ENCODE measurements at places on chromosomes 16 and 17.
A peak's percentile ranks its signal among the peaks of the same experiment; 100 is the strongest.

DNA sequence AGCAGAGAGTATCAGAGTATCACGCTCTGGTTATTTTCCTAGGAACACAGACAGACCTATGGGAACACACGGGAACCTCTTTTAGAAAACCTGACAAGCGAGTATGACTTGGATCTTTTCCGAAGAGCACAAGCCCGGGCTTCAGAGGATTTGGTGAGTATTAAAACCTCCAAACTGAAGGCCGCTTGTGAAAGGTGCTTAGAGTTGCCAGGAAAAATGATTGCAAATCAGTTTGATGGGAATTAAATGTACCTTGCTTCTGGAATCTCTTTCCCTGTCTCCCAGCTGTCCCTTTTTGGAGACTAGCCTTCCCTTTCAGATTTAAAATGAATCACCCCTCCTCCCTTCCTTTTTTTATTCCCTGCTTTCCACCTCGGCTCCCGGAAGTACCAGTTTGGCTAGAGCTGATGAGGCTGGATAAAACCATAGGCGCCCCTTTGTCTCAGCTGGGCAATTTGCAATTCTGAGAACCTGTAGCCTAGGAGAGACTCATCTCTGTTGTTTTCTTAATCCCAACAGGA lies 27.3 kb downstream of the KAT7 start:
- no peak for DNase-seq

- no peak for DNase-seq
Measured at GRCh38 chr16:28136751-28137434, 73.4 kb upstream of the GSG1L start.

DNA sequence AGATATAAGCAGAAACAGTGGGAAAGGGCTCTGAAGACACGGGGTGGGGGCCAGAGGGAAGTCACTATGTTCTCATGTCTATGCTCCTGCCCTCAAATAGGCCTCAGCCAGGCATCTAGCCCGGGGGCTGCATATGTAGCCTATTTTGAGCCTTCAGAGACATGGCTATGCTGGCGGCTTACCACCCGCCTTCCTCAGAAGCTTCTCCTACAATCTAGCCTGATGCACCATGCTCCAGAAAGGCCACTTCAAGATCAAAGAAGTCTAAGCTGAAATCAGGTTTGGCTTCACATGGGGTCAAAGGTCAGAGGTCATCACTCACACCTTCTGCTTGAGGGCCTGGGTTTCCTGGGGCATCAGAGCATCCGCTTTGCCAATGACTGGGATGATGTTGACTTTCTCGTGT lies 1.6 kb downstream of the SEPTIN1 start:
- DNase-seq, result no peak

- no peak for DNase-seq
Measured at GRCh38 chr17:39667262-39667944, 850 bp upstream of the PNMT start.

- DNase-seq, result no peak
Measured at GRCh38 chr16:20944861-20945574, 44.4 kb downstream of the LYRM1 start.

GRCh38 chr16:69918241-69918640 lies 32.9 kb upstream of the CLEC18A start:
- no peak for DNase-seq

GRCh38 chr16:88940862-88941817 lies 35.9 kb downstream of the CBFA2T3 start:
- DNase-seq, result no peak

- DNase-seq, result peak; percentile 71
Measured at GRCh38 chr17:78717431-78717980, 64.6 kb downstream of the CYTH1 start.

DNA sequence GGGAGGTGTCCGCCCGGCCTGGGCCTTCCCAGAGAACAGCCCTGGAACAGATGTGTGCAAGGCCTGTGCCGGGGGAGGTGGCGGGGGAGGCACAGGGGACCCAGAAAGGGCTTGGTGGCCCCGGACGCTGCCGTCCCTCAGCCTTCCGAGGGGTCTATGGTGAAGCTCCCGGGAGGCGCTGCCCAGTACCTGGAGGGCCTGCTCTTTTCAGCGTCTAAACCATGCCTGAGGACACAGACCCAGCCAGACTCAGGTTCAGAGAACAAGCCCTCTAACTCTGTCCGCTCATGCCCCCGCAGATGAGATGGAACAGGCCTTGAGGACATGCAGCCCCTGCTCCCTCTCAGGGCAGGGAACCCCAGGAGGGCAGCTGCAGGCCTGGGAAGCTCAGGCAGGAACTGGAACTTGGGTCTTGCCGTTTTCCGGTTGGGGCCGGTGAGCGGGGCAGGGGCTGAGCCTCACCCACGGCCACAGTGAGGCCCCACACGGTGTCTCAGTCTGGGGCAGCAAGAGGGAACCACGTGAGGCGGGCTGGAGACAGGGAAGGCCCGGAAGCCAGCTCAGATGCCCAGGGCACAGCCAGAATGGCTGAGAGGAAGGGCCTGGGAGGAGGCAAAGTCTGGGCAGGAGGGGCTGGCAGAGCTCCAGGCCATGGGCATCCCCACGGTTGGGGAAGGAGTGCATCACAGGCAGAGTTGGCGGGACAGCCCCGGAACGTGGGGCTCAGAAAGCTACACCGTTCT lies 12.5 kb downstream of the SLC16A3 start:
- no peak for DNase-seq

GRCh38 chr16:1323296-1324239 lies 9.9 kb upstream of the BAIAP3 start:
- DNase-seq, result no peak

- no peak for DNase-seq
Measured at GRCh38 chr17:30921544-30922196, at the start of gene ADAP2. TSS of gene ADAP2 (plus strand) at chr17:30921945. CDS start at chr17:30922015, 70 bp downstream.

- no peak for DNase-seq
Measured at GRCh38 chr16:50644729-50645128, 36.4 kb downstream of the SNX20 start.

- DNase-seq, result no peak
Measured at GRCh38 chr17:82419540-82419939, 1.2 kb upstream of the OGFOD3 start.

- no peak for DNase-seq
Measured at GRCh38 chr16:79713609-79714309, 113.2 kb upstream of the MAF start.

- DNase-seq, result no peak
Measured at GRCh38 chr17:15397620-15398019, 56.2 kb upstream of the TEKT3 start.

DNA sequence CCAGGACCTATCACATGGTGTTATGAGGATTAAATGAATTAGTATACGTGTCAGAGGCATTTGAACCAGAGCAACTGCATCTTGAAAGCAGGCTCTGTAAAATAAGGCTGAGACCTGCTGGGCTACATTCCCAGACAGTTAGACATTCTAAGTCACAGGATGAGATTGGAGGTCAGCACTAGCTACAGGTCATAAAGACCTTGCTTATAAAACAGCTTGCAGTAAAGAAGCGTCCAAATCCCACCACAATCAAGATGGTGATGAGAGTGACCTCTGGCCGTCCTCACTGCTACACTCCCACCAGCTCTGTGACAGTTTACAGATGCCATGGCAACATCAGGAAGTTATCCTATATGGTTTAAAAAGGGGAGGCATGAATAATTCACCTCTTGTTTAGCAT lies 71.8 kb downstream of the IRF8 start:
- no peak for DNase-seq

GRCh38 chr17:40818343-40818732 lies 4.1 kb downstream of the KRT10 start:
- no peak for DNase-seq

GRCh38 chr16:48383009-48383876 lies 2.0 kb downstream of the SIAH1 start:
- no peak for DNase-seq

- no peak for DNase-seq
Measured at GRCh38 chr16:1385232-1385631, 29.3 kb downstream of the UNKL start.

DNA sequence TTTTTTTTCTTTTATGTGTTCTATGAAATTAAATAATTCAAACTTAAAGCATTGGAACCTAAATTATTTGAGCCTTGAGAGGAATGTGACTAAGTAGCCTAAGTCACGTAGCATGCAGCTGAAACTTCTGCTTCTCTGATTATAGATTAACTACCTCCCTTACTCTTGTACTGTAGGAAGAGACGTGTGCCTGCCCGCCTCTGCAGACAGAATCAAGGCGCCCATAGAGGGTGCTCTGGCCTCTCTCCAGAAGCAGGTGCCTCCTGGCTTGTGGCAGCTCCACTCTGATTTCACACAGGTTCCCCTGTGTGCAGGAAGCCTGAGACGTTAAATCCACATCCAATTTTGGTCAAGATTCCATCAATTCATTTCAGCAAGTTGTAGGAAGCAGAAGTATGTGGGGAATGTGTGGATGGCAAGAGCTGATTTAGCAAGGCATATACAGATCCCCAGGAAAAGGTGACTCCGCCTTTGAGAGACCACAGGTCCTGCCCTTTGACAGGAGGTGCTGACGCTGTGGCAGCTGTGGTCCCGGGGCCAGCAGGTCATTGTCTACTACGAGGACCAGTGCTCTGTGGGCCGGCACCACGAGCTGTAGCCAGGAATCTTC lies 1418.8 kb downstream of the CDH11 start:
- DNase-seq, result no peak

- DNase-seq, result no peak
Measured at GRCh38 chr16:54936201-54936978, 5.7 kb downstream of the IRX5 start.

- DNase-seq, result no peak
Measured at GRCh38 chr17:38617967-38618760, 12.4 kb upstream of the SRCIN1 start.

GRCh38 chr17:27233059-27233458 lies 60.9 kb upstream of the WSB1 start:
- DNase-seq, result no peak

DNA sequence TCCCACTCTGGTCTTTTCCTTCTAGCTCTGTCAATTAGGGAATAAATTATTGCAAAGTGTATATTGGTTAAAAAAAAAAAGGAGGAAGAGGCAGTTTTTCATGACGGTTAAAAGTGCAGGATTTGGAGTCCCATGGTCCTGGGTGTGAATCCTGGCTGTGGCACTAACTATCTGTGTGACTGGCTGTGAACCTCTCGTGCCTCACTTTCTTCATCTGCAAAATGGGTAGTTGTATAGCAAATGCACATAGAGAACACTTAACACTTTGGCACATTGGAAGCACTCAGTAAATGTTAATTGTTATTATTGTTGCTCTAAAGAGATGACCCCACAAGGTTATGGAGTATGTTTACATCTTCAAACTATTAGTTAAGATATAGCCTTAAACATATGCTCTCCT lies 10.5 kb upstream of the KRT23 start:
- DNase-seq, result no peak

GRCh38 chr16:15757077-15757386 lies 99.8 kb downstream of the MYH11 start:
- DNase-seq, result no peak

DNA sequence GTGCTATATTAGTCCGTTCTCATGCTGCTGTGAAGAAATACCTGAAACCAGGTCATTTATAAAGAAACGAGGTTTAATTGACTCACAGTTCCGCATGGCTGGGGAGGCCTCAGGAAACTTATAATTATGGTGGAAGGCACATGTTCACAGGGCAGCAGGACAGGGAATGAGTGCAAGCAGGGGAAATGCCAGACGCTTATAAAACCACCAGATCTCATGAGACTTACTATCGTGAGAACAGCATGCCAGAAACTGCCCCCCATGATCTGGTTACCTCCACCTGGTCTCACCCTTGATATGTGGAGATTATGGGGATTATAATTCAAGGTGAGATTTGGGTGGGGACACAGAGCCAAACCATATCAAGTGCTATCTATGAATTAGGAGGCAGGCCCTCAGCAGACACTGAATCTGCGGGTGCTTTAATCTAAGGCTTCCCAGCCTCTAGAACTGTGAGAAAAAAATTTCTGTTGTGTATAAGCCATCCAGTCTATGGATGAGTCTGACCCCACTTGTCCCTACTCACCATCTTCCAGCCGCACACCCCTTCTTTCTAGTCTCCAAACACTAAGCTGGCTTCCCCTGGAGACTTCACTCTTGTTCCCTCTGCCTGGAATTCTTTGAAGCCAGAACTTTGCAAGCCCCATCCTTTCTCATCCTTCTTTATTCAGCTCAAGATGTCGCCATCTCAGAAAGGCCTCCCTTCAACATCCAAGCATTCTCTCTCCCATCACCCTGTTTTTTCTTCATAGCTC lies 772 bp upstream of the NUP93 start:
- no peak for DNase-seq

GRCh38 chr16:77589071-77589765 lies 133.1 kb upstream of the NUDT7 start:
- no peak for DNase-seq

DNA sequence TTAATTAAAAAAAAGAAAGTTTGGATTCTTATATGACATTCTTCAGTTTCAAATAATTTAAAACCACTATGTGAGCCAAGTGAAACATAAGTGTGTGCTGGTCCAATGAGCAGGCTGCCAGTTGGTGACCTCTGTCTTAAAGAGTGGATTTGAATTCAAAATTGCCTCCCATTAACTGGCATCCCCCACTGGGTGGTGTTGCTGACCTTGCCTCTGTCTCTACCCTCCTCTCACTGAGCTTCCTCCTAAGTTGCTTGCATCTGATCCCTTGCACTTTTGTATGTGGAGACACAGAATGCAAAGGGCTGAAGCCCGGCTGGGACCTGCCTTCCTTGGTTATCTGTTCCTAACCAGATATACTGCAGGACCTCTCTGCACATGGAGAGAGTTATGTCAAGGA lies 160.6 kb downstream of the CYLD start:
- DNase-seq, result no peak

- no peak for DNase-seq
Measured at GRCh38 chr16:11085916-11086315, 141.6 kb downstream of the CLEC16A start.

- DNase-seq, result no peak
Measured at GRCh38 chr16:9854675-9855074, 327.6 kb downstream of the GRIN2A start.

Data from NCI-H446 treated with DMSO at 0.1 percent for 48 hours (cell line).